Activated naive CD8-positive, alpha-beta T cell treated with anti-CD3 and anti-CD28 coated beads for 36 hours (primary cell): ENCODE measurements at places on chromosomes 4 and X. TPM values are rescaled to one million over a fixed set of nuclear protein-coding genes. Genes with fewer than 3 reads are reported as not detected.

RASGEF1B gene
- 6.9 TPM for total RNA-seq

ABCD1 gene
- total RNA-seq = 4.1 TPM

- DNase-seq = no peak
Measured at GRCh38 chrX:77167993-77168392, 279.2 kb upstream of the FGF16 start.

NUP62CL gene
- total RNA-seq = 2.5 TPM

GRCh38 chr4:52836678-52837077 is 25.4 kb upstream of the RASL11B start:
- no peak for DNase-seq
